Effector CD4-positive, alpha-beta T cell (primary cell): ENCODE measurements at places on chromosomes 5 and 9.

DNA sequence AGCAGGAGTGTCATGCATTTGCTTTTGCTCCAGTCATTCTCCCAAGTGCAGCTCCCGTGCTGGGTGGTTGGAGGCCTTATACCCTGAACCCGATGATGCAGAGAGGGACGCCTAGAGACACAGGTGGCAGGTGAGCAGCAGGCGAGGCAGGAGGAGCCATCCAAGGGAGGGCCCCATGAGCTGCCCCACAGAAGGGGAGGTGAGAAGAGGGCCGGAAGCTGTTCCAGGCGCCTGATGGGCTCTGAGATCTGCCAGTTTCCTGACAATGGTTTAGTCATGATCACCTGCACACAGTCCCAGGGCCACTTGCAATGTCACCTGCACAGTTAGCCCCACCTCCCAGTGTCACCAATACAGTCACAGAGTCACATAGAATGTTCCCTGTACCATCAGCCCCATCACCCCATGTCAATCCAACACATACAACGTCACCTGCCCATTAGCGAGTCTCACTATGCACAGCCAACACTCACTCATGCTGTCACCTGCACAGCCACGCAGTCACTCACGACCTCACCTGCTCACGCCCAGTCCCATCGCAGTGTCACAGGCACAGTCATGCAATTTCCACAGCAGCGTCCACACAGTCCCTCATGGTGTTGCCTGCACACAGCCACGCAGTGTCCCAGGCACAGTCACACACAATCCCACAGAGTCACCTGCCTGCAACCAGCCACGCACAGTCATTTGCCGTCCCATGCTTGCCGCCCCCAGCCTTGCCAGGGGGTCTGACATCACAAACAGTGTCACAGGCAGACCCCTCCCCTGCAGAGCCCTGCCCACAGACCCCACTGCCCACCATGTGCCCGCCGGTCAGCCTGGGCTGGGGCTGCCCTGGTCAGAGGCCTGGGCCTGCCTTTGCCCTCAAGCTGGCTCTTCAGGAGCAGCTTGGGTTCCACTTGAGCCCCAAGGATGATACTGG is 113.4 kb downstream of the LHX2 start:
- DNase-seq: no peak

GRCh38 chr5:141866096-141866495 is 12.1 kb downstream of the PCDH1 start:
- DNase-seq: no peak

GRCh38 chr5:140054086-140054689 is 11.1 kb upstream of the NRG2 start:
- DNase-seq: no peak

DNA sequence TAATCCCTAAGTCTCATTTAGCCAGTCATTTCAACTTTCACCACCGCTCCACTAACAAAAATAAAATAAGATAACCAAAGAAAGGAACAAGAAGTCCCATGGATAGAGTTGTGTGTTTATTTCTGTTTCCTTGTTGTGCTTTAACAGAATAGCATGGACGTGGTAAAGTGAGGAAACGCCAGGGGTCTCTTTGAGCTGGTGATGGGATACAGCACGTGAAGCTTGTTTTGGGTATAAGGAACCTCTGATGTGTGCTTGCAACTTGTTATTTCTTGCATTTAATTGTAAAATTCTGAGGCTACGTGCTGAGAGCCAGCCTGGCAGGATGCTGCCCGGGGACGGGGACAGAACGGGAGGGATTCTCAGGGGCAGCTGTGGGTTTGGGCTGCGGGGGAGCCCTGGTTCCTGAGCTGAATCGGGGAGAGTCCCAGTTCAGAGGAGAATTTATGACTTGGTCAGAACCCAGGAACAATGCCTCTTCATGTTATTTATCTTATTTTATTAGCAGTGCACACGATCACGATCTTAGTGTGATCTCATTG is 63.4 kb downstream of the ANKRD33B start:
- no peak for DNase-seq

DNA sequence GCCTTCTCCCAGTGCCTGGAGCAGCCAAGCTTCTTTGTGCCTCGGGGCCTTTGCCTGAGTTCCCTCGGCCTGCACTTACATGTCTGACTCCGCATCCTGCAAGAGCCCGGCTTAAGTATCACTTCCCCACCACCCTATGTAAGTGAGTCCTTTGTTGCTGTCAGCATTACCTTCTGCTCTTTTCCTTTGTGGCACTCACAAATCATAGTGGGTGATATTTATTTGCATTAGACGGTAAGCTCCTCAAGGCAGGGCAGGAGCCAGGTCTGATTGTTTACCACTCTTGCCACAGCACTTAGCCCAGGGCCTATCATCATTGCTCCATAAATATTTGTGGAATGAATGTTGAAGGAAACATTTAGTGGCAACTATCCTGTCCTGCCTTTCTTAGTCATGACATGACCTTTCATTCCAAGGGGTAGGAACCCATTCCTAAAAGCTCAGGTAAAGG is 4.8 kb downstream of the GM2A start:
- no peak for DNase-seq

DNA sequence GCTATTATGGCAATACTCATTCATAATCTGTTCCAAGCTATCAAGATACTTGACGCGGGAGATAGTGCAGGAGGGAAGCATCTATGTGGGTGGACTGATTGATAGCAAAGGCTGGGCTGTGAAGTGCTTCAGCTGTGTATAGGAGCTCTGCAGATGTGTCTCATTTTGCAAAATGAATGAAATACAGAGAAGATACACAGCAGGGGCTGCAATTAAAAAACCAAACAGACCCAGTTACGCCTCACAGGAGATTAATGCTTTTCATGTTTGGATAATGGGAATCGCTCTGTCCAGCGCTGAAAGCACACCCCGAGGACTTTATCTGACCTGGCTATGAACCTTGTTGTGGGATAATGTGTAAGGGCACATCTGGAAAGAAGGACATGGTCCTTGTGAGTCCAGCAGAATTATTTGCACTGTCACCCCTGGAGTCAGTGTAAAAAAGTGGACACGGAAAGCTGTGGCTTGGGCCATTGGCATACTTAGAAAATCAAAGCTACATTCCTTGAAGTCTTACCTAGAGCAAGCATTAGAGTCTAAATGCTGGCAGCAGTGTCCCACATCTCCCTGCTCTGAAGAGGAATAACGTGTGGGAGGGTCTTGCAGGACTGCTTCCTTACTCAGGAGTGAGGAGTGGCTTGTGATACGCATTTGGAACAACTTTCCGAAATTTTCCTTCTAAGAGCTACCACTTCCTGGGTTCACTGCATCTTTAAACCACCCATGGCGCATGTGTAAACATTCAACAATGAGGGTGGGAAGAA is 2.6 kb downstream of the SH3RF2 start:
- no peak for DNase-seq

GRCh38 chr9:124011460-124012301 is at the start of gene LHX2:
Gene LHX2 (plus strand): TSS chr9:124011768. CDS start chr9:124012349, 581 bp downstream.
- no peak for DNase-seq

DNA sequence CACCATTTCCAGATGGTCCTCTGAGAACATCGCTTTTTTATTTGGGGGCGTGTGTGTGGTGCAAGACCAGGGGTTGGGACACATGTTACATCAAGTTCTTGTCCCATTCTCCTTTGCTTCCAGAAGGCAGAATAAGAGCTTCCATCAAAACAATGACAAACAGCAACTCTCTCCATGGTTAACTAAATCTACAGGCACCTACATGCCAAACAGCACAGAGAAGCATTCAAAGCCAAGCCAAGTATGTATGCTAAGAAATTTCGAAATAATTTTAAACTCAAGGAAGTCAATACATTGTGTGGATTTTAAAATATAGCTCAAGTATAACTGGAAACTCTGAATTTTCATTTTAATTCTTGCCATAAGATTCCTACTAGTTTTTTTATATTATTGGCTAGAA is 105.6 kb downstream of the SEC61B start:
- no peak for DNase-seq

DNA sequence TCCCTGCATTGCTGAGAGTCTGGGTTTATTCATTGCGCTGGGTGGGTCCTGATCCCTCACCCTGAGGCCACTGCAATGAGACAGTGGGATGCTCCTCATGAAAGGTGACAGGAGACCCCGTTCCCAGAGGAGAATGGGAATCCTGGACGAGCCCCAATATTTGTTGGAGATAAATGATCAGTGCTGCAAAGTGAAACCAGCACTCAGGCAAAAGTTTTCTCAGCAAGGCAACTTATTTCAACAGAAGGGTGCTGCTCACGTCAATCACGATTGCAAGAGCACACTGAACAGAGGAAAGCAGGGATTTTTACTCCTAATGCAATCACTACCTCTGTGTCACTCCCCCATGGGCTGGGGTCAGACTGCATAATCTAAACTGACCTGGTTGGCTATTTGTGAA is 110.2 kb upstream of the MAMDC2 start:
- no peak for DNase-seq

DNA sequence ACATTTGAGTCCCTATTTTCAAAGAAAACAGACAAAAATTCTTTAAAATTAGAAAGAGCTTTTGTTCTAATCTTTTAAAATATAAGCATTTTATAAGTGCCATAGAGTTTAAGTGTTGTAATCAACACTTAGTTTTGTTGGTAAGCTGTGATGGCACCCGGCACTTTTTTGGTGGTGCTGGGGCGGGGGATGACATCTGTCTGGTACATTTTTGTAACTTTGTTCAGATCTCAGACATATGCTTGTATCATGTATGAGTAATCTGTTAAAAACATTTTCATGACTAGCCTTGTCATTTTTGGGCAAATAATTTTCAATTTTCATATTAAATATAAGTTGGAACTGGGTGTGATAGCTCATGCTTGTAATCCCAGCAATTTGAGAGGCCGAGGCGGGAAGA is 51.7 kb downstream of the UBAP1 start:
- no peak for DNase-seq

- DNase-seq: no peak
These were observed 168.6 kb upstream of the RGMB start for GRCh38 chr5:98604721-98605425.

- no peak for DNase-seq
These were observed 302.4 kb upstream of the ZNF462 start for GRCh38 chr9:106560540-106560939.

- DNase-seq: peak; percentile 100
These were observed at the start of gene RAB14 for GRCh38 chr9:121201738-121202533. Gene RAB14 (minus strand): TSS chr9:121201869. CDS start chr9:121193412, 8,457 bp downstream.

- DNase-seq: no peak
These were observed 33.5 kb upstream of the STXBP1 start for GRCh38 chr9:127578627-127578951.

GRCh38 chr5:106489004-106489403 is 1181.7 kb downstream of the EFNA5 start:
- DNase-seq: no peak

GRCh38 chr9:21828853-21829410 is 26.5 kb downstream of the MTAP start:
- no peak for DNase-seq

DNA sequence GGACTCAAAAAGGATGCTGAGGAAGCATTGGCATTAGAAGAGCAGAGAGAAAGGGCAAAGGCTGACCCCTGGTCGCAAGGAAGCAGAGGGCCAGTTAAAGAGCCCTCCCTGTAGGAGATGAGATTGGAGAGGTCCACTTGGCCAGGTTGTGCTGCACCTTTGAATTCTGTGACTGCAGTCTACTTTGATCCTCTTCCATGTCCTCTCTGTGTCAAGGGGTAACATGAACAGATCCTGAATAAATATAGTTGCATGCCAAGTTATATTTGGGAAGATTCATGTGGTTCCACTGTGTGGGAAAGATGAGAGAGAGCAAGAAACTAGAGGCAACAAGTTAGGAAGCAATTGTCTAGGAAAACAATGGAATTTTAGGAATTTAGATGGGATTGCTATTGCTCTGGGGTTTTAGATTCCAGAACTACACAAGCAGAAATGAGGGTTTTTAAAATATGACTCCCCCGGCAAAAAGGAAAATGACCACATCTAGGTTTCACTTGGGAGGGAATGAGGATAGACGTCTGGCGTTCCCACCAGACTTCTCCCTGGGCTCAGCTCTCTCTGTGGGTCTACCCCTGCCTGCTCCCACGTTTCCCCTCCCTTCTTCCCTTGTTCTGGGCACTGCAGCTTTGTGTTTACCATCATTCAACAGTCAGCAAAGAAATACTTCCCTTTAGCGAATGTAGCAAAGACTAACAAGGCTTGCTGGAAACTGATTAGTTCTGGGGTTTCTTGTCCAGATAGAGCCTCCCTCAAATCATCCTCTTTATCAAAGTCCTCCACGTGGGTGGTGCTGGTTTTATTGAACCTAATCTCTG is 63.6 kb downstream of the SNX18 start:
- no peak for DNase-seq

DNA sequence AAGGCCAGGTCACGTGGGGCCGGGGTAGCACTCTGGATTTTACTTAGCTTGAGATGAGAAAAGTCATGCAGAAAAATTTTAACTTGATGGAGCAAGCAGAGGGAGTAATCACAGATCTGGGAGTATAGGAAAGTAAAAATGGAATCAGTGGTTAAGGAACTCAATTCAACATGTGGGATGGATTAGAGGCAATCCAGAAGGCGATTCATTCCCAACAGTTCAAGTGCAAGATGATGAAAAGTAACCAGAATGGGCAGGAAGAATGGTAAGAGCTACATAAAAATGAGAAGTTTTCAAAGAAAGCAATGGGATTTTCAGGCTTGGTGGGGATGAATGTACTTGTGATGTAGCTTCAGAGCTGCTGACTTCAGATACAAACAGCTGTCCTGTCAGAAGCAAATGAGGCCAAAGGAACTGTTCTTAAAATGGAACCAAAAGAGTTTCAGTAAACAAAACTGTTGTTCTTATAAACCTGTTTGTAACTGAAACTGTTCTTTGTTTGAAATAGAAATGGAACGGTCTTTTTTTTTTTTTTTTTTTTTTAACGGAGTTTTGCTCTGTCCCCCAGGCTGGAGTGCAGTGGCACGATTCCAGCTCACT is 5.6 kb upstream of the SEC24A start:
- no peak for DNase-seq

GRCh38 chr9:93898502-93899426 is 56.4 kb downstream of the BARX1 start:
- no peak for DNase-seq

- DNase-seq: no peak
These were observed 6.9 kb upstream of the SCAMP1 start for GRCh38 chr5:78353520-78353919.

GRCh38 chr5:91028499-91028956 is 354.6 kb downstream of the ARRDC3 start:
- no peak for DNase-seq

DNA sequence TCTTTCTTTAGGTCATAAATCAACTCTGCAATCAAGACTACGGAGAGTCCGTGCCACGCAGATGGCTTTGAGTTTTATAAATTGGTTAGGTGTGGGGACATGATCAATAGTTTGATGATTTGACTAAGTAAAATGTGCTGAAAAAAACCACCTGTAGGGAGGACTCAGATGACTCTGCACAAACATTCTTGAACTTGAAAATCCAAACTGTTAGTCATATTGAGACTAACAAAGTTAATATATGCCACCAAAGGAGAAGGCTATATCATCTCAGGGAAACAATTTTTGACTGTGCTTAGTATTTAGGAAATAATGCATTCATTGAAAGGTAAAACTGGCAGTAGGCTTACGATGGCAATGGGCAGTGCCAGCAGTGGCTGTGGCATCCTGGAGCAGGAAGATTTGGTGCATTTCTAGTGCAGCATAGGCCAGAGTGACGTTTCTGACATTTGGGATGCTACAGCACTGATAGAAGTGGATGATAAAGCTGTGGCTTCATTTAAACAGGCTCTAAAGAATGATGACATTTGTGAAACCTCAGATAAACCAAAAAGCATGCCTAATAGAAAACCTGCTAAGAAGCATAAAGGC is 291.1 kb downstream of the MLLT3 start:
- no peak for DNase-seq
